ENCODE measurements at places on chromosomes 13 and 19.

DNA sequence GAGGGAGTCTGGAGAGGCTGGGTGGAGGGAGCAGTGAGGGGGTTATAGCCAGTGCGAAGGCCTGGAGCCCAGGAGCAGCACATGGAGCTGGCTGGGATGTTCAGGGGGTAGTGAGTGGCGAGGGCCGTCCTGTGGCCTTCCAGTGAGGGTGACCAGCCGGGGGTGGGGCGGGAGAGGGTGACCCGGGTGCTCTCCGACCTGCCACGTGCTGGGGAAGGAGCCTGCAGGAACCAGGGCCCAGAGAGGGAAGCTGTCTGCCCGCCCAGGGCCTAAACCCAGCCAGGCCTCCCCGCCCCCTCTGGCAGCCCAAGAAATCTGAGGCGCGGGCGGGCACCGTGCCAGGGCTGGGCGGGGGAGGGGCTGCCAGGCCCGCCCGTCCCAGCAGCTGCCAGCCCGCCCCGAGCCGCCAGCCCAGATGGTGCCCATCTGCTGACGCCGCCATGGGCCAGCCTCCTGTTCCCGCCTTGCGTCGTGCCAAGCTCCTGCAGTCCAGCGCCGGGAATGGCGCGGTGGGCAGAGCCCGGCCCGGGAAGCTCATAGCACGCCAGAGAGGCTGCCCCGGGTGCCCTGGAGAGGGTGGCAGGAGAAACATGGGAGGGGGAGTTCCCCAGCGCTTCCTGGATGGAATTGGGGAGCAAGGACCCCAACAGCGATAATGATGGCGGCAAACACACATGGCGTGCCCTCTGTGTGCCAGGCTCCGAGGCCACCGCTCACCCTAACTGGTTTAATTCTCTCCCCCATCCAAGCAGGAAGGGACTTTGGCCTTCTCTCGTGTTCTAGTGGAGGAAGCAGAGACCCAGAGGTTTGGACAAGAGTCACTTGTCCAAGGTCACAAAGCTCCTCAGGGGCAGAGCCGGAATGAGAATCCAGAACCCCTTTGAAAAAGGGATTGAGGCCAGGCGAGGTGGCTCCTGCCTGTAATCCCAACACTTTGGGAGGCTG lies 21.5 kb downstream of the NFIC start:
- DNase-seq: peak; percentile 29

DNA sequence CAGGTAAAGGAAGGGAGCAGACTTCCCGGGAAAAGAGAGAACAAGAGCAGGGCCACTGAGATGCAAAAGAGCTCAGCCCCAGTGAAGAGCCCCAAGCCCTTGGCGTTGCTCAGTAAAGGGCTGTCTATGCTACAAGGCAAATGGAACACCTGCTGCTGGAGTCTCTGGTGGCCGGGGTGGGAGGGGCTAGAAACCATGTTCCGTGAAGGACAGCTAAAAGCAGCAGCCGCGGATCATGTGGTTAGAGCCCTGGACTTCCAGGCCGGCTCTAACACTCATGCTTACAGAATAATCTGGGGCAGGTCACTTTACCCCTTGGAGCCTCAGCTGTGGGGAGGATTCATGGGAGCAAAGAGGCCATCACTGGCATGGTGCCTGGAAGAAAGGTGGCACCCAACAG lies 17.8 kb downstream of the POU2F2 start:
- no peak for DNase-seq

- no peak for DNase-seq
Observed at GRCh38 chr19:45881909-45882528, 3.9 kb downstream of the IRF2BP1 start.

DNA sequence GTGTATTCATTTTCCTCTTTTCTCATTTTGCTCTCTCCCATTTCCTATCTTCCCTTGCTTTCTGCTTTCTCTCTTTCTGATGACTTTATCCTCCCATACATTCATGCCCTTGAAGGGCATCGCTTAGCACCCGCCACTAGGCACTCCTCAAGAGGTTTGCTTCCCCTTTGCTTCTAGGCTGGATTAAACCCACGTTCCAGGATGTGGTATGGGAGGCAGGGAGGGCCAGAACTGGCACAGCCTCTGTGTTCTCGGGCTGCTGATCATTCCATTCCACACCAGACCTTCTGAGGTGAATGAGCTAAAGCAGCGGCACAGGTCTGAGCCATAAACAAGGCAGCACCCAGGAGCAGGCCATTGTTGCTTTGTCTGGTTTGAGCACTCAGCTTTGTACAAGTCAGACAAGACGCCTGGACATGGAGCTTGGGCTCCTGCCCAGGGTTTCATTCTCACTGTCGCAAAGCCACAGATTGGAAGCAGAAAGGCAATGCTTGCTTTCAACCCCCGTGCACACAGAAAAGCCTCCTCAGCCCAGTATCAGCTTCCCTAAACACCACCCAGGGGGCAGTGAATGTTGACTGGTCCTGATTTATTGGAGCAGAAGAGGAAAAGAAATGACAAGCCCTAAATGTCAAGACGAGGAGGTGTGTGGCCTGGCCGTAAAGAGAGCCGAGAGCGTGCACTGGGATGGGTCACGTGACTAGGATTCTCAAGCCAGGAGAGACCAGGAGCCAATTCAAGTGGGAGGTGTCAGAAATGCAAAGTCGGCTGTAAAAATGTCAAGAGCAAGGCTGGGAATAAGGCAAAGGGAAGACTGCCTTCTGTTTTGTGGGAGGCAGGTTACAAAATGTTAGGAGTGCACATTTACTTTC lies 218.0 kb upstream of the SERP2 start:
- no peak for DNase-seq

DNA sequence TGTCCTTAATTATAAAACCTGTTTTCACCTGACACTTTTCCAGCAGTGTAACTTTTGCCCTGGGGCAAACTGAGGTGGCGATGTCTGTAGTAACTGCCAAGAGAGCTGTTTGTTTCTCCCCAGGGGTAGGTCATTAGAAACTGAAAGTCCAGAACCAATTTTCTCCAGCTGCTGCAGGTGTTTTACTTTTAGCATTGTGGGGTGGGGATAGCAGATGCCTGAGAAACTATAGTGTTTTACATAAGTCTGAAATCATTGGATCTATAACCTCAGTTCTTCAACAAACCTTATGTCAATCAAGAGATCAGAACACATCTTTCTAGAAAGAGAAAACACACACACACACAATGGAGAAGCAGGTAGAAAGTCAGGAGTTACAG lies 92.7 kb downstream of the LHFPL6 start:
- peak; percentile 47 for DNase-seq

- no peak for DNase-seq
Observed at GRCh38 chr13:111542530-111543341, 222.3 kb downstream of the TEX29 start.

All from bronchial epithelial cell (primary cell).